ENCODE measurements at places on chromosomes 6 and 20.

- DNase-seq = peak; percentile 56
Measured at GRCh38 chr6:38876475-38876874, 161.4 kb downstream of the DNAH8 start.

GRCh38 chr6:143490775-143491174 lies 20.7 kb downstream of the FUCA2 start:
- DNase-seq = no peak

- no peak for DNase-seq
Measured at GRCh38 chr20:13554076-13554475, 84.7 kb downstream of the TASP1 start.

DNA sequence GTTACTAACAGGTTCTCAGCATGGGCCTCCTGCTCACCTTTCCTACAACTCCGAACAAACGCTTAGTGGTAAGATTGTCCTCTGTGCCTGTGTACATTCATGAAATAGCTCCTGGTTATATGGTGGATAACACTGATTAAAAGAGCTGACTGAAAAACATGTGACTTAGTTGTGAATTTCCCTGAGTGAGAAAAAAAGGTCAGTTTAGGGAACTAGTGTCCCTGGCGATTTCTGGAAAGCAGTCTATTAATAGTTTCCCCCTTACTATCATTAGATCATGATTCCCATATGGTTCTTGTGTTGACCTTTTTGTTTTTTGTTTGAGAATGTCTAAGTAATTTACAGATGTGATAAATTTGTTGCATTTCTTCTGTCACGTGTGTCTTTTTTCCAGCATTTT lies 15.6 kb downstream of the SNRPC start:
- no peak for DNase-seq

- DNase-seq = no peak
Measured at GRCh38 chr20:63317601-63318291, 24.8 kb downstream of the COL20A1 start.

GRCh38 chr6:71383901-71384489 lies 95.4 kb downstream of the OGFRL1 start:
- DNase-seq = no peak

DNA sequence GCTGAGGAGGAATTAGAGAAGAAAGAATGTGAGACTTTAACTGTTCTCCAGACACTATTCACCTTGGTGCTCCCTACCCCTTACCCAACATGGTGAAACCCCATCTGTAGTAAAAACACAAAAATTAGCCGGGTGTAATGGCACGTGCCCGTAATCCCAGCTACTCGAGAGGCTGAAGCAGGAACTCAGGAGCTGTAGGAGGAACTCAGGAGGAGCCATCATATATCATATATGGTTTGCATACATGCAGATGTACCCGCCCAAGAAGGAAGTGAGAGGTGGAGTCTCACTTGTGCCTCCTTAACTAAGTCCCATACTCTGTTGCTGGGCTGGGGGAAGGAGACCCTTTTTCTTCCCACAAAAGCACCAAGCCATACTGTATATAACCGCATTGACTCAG lies 35.5 kb upstream of the ME1 start:
- DNase-seq = no peak

GRCh38 chr6:107115695-107116327 lies 496 bp upstream of the BEND3 start:
- peak; percentile 8 for DNase-seq

DNA sequence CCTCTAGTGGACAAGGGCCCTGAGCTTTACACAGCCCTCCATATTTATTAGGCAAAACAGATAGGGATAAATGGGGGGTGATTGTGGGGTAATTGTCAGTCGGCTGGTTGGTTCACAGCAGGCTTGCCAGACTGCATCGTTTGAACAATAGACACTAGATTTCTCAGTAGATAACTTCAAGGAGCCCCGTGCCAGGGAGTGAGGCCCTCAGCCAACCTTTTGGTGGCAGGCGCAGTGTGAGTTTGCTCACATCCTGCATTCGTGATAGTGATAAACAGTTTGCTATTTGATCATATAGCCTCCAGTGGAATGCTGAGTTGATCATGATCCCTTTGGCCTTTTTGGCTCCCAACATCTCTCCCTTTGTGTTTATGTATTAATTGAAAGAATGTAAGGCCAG lies 3.6 kb upstream of the ABHD12 start:
- no peak for DNase-seq

- DNase-seq = no peak
Measured at GRCh38 chr6:105204768-105205167, 25.0 kb upstream of the POPDC3 start.

DNA sequence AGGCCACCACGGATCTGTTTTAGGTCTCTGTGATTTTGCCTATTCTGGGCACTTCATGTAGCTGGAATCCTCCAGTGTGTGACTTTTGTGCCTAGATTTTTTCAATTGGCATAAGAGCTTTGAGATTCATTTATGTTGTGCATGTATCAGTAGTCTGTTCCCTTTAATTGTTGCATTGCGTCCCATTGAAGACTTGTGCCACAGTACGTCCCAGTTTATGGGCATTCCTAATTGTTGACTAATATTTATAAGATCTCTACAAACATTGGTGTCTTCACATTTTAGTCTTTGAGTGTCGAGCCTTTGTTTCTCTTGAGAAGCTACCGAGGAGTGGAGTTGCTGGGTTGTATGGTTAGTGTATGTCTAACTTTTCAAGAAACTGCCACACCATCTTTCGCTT lies 704 bp upstream of the FAM210B start:
- DNase-seq = no peak

- no peak for DNase-seq
Measured at GRCh38 chr6:165680975-165681374, 17.9 kb upstream of the PDE10A start.

GRCh38 chr6:93365445-93365844 lies 53.9 kb downstream of the EPHA7 start:
- no peak for DNase-seq

GRCh38 chr6:49839957-49840356 lies 26.4 kb downstream of the CRISP1 start:
- no peak for DNase-seq

GRCh38 chr20:11982289-11982954 lies 64.7 kb downstream of the BTBD3 start:
- no peak for DNase-seq

DNA sequence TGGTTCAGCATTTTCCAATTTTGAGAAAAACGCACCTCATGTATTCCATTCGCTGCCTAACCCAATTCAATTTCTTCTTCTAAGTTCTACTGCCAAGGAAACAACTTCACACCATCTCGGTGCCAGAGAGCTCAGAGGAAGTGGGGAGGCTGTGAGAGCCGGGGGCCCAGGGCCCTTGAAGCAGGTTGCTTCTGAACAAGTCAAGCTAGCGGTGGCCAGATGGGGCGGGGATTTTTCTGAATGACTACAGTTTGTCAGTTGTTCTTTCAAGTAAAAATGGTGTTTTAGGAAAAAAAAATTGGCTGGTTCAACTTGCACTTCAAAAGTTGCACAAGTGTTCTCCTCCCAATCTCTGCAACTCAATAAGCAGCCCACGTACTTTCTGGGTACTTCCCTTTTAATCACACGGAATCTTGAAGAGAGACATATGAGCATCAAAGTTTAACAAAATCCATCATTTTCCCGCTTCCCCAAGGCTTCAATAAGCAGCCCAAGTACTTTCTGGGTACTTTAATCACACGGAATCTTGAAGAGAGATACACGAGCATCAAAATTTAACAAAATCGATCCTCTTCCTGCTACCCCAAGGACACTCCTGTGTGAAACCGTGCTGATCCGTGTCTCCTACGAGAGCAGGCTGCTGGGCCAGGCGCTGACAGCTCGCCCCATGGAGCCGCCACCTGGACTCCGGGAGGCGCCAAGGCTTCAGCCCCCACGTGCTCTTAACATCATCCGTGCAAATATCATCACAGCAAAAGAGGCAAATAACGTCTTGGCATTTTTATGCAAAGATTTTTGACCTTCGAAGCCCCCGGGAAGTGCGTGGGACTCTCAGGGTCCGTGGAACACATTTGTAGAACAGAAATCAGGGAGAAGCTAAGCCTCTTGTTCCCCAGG lies 186.7 kb upstream of the PDE10A start:
- no peak for DNase-seq

GRCh38 chr6:150245148-150245935 lies 102.5 kb downstream of the PPP1R14C start:
- no peak for DNase-seq

GRCh38 chr6:134892362-134892761 lies 57.5 kb downstream of the ALDH8A1 start:
- no peak for DNase-seq

- DNase-seq = no peak
Measured at GRCh38 chr20:24275946-24276705, 193.3 kb upstream of the SYNDIG1 start.

DNA sequence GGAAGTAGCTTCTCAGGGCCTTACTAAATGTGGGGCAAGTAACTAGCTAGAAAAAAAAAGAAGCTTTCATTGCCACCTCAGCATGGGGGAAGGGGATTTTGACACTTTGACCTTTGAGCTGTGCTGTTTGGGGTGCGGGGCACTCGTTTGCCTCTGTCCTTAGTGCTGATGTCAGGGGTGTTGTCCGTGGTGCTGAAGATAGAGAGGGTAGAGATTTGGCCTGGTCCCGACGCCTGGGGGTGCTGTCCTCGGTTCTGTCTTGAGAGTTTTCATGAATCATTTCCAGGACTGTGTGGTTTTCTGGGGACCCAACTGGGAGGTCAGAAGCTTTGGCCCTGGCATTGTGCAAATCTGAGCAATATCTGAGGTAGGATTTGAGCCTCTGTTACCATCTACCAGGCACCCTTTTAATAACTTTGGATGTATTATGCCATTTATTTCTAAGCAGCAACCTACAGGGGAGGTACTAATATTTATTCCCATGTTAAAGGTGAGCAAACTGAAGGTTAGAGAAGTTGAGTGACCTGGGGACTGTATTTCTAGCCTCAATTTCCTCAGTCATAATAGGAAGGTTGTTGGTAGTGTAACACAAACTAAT lies 78.0 kb downstream of the DLGAP4 start:
- DNase-seq = peak; percentile 12

DNA sequence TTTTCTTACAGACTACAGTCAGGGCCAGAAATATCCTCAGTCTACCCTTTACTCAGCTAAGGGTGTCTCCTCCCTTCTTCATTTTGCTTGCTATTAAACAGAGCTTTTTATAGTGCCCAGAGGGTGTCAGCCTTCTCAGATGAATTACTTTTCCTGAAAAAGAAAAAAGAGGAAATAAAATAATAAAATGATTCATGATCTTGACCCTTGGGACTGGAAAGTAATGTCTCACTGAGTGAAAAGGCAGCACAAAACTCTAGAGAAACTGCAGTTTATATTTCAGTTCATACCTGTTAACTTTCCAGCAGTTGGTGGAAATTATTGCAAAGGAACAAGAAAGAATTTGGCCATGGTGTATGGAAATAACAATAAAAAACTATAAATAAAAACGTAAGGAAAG lies 170.6 kb downstream of the IBTK start:
- DNase-seq = no peak

DNA sequence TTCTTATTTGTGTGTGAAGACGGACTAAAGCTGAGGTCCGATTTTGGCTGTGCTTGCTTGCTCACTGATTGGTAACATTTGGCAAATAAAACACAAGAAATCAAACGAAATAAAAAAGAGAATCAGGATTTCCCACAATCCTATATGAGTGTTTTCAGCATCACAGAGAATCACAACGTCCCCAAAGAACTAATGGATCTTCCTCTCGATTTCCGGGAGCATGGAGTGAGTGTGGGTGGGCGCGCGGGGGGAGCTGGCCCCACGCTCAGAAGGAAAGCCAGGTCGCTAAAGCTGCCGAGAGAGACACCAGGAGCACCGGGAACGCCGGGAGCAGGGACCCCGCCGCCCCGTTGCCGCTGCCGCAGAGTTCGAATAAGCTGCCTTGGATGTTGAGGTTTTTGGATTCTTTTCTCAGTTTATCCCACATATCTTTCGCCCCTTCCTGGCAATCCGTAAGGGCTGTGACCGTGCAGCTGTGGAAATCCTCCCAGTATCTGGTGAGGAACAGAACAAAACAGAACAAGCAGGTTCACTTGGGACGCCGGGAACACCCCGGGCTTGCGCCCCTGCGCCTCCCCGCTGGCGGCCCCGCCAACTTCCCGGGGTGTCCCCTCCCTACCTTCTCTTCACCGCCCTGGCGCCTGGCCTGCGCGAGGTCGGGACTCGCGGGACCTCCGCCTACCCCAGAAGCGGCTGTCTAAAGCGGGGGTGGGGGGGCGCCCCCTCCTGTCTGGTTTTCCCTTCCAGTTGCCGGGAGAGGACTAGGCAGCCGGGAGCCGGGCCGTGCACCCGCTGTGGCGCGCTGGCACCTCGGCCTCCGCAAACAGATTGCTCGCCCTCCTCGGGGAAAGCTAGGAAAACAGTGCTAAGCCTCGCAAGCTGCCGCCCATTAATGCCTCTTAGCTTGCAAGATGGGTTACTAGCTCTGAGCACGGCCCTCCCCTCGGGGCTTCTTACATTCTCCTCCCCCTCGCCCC lies 7.7 kb downstream of the NRN1 start:
- no peak for DNase-seq

- DNase-seq = no peak
Measured at GRCh38 chr20:19077370-19078220, 134.8 kb upstream of the SLC24A3 start.

DNA sequence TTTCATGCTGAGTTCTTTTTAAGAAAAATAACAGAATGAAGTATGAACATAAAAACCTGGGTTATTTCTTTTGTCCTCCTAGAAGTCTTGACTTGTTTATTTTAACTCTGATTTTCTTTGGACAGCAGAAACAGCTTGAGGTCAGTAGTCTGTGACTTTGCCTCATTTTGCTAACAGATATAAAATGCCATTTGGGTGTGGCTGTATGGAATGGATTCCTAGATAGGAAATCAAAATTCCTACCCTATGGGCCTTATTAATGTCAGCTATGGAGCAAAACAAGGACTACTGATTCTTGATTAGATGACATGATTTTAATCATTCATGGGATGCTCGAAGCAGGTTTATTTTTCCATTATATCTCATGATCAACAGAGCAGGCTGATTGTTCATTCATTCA lies 46.8 kb upstream of the TENT5A start:
- DNase-seq = no peak

DNA sequence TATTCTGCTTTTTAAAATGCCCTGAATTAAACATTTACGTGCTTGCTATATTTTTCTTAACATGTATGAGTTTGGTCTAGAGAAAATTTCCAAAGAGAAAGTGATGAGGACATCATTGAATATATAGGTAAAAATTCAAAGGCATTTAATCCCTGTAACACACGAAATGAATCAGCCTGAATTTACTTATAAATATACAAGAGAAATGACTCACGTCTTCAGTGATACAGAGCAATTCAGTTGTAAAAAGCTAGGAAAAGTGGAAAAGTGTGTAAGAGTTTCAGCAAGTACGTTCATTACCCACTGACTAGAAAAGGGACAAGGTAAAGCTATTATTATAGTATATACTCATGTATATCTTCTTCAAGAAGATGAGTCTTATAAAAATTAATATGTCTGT lies 124.8 kb downstream of the HIVEP1 start:
- DNase-seq = no peak

GRCh38 chr6:168158980-168159349 lies 80.0 kb upstream of the FRMD1 start:
- no peak for DNase-seq

GRCh38 chr20:34355427-34355826 lies 7.6 kb upstream of the ITCH start:
- DNase-seq = no peak

GRCh38 chr6:79872303-79872702 lies 75.0 kb downstream of the ELOVL4 start:
- DNase-seq = no peak

- DNase-seq = no peak
Measured at GRCh38 chr6:21034345-21034744, 500.1 kb downstream of the CDKAL1 start.

Measured in effector memory CD8-positive, alpha-beta T cell (primary cell).